ENCODE measurements at places on chromosomes 2 and 18.

GRCh38 chr2:82793711-82794435 lies 1665.2 kb downstream of the SUCLG1 start:
- DNase-seq, result no peak

DNA sequence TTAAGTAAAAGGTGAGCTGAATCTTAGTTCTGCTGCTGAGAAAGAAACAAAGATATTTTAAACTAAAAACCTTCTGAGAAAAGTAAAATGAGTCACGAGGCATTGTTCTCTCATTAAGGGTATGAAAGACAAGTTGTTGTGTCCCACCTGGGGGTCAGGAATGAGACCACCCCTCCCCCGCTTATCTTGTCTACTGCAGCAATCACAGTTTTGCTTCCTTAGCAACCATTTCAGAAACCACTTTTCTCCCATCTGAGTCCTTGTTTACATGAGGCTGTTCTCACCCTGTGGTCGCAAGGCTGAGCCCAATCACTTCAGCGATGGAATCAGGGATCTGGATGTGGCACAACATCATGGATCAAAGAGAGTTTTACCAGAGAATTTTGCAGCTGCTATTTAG lies 377.6 kb upstream of the NETO1 start:
- no peak for DNase-seq

GRCh38 chr2:121257480-121257840 lies 27.5 kb downstream of the TFCP2L1 start:
- no peak for DNase-seq

- no peak for DNase-seq
Observed at GRCh38 chr18:50793641-50794565, 25.9 kb downstream of the MRO start.

DNA sequence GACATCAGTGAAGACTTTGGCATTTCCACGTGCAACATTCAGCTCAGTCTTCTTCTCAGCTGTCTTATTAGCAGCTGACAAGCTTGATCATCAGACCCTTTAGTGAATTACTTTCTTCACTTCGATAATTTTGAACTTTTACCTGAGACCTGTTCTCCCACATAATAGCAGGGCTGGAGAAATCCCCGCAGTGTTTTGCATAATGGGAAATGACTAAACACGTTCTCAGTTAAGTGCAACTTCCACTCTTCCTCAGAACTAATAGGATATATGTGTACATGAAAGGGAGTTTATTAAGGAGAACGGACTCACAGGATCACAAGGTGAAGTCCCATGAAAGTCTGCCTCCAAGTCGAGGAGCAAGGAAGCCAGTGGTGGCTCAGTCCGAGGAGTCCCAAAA lies 28.8 kb upstream of the MBP start:
- DNase-seq, result no peak

DNA sequence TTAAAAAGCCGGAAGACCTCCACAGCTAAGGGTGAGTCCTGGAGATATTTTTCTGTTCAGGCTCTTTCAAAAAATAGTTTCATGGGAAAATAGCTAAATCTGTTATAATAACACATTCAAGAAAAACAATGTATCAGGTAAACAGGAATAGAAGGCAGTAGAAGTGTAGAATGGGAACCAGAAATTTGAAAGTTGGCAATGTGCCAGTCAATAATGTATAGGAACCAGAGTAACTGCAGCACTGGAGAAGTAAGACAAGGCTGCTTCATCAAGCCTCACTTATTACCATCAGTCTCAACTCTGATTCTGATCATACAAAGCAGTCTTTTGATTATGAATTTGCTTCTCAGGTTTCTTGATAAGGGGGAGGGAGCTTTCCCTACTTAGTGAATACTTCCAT lies 81.4 kb upstream of the VRK2 start:
- DNase-seq, result no peak

DNA sequence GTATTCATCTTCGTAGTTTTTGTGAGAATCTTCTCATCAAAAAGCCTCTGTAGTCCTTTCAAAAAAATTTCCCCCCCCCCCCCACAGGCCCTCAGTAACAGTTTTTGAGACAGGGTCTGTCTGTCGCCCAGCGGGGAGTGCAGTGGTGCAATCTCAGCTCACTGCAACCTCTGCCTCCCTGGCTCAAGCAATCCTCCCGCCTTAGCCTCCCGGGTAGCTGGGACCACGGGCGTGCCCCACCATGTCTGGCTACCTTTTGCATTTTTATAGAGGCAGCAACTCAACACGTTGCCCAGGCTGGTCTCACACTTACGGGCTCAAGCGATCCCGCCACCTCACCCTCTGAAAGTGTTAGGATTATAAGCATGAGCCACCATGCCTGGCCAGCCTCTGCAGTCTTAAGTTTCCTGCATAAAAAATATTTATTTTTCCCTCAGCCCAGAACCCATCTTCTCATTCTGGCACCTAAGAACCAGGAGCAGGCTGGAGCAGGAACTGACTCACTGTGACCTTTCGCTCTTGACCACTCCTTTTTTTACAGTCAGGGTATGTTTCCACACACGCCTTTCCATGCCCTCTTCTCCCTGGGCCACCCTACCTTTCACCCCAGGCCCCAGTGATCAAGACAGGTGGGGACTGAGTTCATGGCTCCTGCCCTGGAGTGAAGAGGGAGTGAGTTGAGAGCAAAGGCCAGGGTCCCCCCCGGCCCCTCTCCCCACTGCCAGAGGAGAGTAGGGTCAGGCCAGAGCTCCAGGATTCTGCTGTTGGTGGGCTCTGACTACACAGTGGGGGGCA lies 32.5 kb upstream of the NT5DC4 start:
- no peak for DNase-seq

- no peak for DNase-seq
Observed at GRCh38 chr18:64220941-64221340, 72.1 kb upstream of the LINC00305 start.

GRCh38 chr18:62258093-62258492 lies 67.0 kb upstream of the TNFRSF11A start:
- no peak for DNase-seq

GRCh38 chr2:20184067-20184938 lies 40.6 kb downstream of the SDC1 start:
- no peak for DNase-seq

- peak; percentile 98 for DNase-seq
Observed at GRCh38 chr2:54903736-54904554, 146.3 kb downstream of the RTN4 start.

GRCh38 chr2:138827426-138828054 lies 47.4 kb upstream of the NXPH2 start:
- DNase-seq, result peak; percentile 39

- DNase-seq, result no peak
Observed at GRCh38 chr2:27201675-27202074, 10.2 kb upstream of the ATRAID start.

DNA sequence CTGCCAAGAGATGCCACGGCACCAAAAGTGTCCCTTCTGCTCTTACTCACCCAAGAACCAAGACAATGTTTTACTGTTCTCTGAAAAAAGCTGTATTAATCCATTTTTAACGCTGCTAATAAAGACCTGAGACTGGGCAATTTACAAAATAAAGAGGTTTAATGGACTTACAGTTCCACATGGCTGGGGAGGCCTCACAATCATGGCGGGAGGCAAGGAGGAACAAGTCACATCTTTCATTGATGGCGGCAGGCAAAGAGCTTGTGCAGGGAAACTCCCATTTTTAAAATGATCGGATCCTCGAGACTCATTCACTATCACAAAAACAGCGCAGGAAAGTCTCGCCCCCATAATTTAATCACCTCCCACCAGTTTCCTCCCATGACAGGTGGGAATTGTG lies 1.9 kb upstream of the STAT1 start:
- no peak for DNase-seq

- DNase-seq, result no peak
Observed at GRCh38 chr2:228535396-228535795, 353.9 kb upstream of the SPHKAP start.

DNA sequence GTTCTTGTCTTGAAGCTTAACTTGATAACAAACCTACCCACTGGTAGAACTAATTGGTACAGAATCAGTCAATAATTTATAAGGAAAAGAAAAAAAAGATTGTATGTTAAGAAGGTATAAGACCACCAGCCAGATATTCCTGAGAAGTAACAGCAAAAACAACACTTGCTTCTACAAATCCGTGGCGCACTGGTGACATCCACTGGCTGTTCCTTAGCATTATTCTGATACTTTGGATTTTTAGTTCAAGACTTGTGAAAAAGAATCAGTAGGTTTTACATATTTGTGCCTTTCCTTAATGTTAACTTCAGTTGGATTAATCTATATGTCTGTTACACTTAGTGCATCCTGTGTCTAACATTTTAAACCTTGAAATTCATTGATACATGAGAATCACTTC lies 141.8 kb downstream of the GRB14 start:
- DNase-seq, result no peak

GRCh38 chr2:10524341-10524740 lies 76.2 kb upstream of the ODC1 start:
- DNase-seq, result no peak

- DNase-seq, result no peak
Observed at GRCh38 chr18:57089702-57090101, 57.2 kb upstream of the BOD1L2 start.

GRCh38 chr2:98743835-98744234 lies 12.9 kb upstream of the MGAT4A start:
- no peak for DNase-seq

DNA sequence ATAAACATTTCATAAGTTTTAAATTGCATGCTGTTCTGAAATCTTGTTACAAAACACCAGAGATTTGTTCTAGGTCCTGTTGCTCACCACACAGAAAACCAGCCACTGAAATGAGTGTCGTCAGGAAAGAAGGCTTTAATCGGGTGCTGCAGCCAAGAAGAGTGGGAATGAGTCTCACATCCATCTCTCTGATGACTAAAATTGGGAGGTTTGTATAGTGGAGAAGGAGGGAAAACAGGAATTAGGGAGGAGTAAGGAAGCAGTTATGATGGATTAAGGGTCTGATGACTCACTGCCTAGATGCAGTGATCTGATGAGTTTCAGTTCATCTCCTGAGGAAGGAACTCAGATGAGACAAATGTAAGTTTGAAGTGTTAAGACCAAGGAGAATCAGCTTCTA lies 42.1 kb upstream of the GPR39 start:
- DNase-seq, result no peak

GRCh38 chr2:199458009-199458805 lies 468 bp upstream of the SATB2 start:
- no peak for DNase-seq

- DNase-seq, result no peak
Observed at GRCh38 chr2:185241556-185241955, 497.0 kb upstream of the FSIP2 start.

DNA sequence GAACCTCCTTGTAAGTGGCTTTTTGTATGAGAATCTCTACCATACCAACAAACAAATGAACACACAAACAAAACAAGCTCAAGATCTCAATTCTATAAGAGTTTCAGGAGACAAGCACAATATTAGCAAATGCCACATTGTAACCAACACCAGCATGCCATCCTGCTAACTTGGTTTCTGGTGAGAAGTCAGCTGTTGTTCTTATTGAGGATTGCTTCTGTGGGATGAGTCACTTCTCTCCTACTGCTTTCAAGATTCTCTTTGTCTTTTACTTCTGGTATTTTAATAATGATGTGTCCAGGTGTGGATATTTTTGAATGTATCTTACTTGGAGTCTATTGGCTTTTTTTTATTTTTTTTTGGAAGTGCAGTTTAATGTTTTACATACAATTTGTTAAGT lies 131.7 kb downstream of the BCL2L11 start:
- peak; percentile 1 for DNase-seq

DNA sequence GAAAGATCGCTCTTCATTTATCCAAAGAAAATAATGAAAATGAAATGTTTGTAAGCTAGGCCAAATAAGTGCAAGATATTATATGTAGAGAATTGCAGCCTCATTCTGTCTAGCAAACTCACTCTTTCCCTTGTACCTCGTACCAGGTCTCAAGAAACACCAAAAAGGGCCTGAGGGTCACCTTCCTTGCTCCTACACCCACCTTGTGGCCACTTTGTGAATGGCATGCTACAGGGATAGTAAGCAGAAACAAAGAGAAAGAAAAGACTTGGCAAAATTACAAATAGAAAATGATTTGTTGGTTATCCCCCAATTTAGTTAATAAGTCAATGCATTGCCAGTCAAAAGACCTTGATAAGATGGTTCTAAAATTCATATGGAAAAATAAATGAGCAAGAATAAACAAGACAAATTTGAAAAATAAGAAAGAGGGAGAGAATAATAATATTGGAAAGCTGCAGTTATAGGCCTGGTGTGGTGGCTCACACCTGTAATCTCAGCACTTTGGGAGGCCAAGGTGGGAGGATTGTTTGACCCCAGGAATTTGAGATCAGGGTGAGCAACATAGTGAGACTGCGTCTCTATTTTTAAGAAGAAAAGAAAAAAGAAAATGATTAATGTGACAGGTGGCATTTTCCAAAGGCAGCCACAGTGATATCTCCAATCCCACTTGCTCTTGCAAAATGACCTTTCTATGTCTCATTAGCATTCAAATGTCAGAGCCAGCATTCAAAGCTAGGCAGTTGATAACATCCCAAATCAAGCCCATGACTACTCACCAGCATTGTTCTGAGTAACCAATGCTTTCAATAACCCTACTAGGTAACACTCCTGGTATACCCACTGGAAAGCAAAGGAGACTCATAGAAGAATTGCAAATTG lies 38.8 kb upstream of the BMP10 start:
- DNase-seq, result peak; percentile 64

GRCh38 chr2:152584301-152584700 lies 133.0 kb downstream of the PRPF40A start:
- DNase-seq, result no peak

DNA sequence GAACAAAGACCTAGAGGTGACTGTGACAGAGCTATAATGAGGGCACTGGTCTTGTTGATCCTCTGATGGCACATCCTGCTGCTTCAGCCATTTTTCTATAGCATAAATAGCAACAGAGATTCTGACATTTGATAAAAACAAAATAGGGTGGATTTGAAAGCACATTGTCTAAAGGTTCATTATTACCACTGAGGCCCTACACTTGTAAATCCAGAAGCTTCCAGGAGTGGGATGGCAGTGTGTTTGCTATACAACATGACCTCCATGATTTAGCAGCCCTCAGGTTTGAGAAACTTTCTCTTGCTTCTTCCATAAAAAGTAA lies 93.2 kb upstream of the CD302 start:
- no peak for DNase-seq

- no peak for DNase-seq
Observed at GRCh38 chr2:23583467-23583866, 198.5 kb downstream of the KLHL29 start.

- no peak for DNase-seq
Observed at GRCh38 chr18:59063912-59064311, 75.8 kb upstream of the SEC11C start.

DNA sequence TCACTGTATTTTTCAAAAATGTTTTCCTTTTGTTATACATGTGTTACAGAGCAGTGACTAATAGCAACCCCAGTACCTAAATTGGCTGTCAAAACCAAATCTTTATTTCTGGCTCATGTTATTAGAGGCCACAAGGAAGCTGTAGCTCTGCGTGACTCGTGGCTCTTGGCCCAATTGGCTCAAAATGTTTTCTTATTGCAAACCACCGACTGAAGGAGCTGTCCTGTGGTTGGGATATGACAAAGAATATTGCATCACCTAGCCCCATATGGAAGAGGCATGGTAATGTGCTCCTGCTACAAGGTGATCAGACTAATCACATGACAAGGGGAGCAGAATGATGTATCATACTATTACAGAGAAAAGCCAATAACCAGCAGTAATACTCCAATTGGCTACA lies 1058.5 kb downstream of the CBLN2 start:
- DNase-seq, result no peak

GRCh38 chr18:32174719-32175118 lies 15.1 kb upstream of the MEP1B start:
- no peak for DNase-seq

GRCh38 chr2:201638326-201638725 lies 5.0 kb downstream of the TMEM237 start:
- no peak for DNase-seq
